ENCODE measurements at places on chromosomes 5 and 9. TPM values are rescaled to one million over a fixed set of nuclear protein-coding genes. Genes with fewer than 3 reads are reported as not detected.

PGM5 gene
- 8.3 TPM for polyA plus RNA-seq

TENT4A gene
- polyA plus RNA-seq, result 19.8 TPM

CDC20B gene
- not detected for polyA plus RNA-seq

PRRX2 gene
- polyA plus RNA-seq, result 35.5 TPM

HEMGN gene
- not detected for polyA plus RNA-seq

CAPSL gene
- polyA plus RNA-seq, result 0.09 TPM

PCDHB10 gene
- polyA plus RNA-seq, result 0.19 TPM

CDX1 gene
- 0.22 TPM for polyA plus RNA-seq

- no peak overlapping the region for H3K4me3 ChIP-seq
- no peaks in the 10 kb centered on the region for H3K36me3 ChIP-seq
- no peaks in the 10 kb centered on the region for H3K4me1 ChIP-seq
- H3K27ac ChIP-seq, result no peak overlapping the region
- H3K27me3 ChIP-seq, result no peaks in the 10 kb centered on the region
These were observed 241.6 kb downstream of the KIAA0825 start for GRCh38 chr5:94376672-94377345.

GRCh38 chr5:143742951-143743350, 69.0 kb upstream of the HMHB1 start:
- H3K4me3 ChIP-seq, result no peak overlapping the region
- no peaks in the 10 kb centered on the region for H3K27me3 ChIP-seq
- peaks cover 1% of the 10 kb centered on the region for H3K4me1 ChIP-seq
- no peaks in the 10 kb centered on the region for H3K36me3 ChIP-seq

GRCh38 chr5:53430618-53431252, 49.7 kb upstream of the FST start:
- peak overlapping the region; percentile 80 for H3K27ac ChIP-seq
- DNase-seq, result peak; percentile 87
- no peaks in the 10 kb centered on the region for H3K36me3 ChIP-seq
- H3K4me1 ChIP-seq, result peaks cover 14% of the 10 kb centered on the region
- H3K4me3 ChIP-seq, result no peak overlapping the region

- peak overlapping the region; percentile 99 for H3K4me3 ChIP-seq
- H3K36me3 ChIP-seq, result 0 out of 2 replicates have a peak, but pooled peaks cover under 1% of the 10 kb centered on the region
- no peaks in the 10 kb centered on the region for H3K27me3 ChIP-seq
- DNase-seq, result peak; percentile 93
These were observed 1.9 kb downstream of the SPTAN1 start for GRCh38 chr9:128554155-128554862.

- H3K27ac ChIP-seq, result no peak overlapping the region
- no peaks in the 10 kb centered on the region for H3K36me3 ChIP-seq
- no peak overlapping the region for H3K4me3 ChIP-seq
- H3K4me1 ChIP-seq, result no peaks in the 10 kb centered on the region
These were observed 53.9 kb upstream of the RORB start for GRCh38 chr9:74443036-74443750.

- no peak overlapping the region for H3K27ac ChIP-seq
- H3K27me3 ChIP-seq, result no peaks in the 10 kb centered on the region
- no peak for DNase-seq
- H3K4me3 ChIP-seq, result no peak overlapping the region
- peaks cover 5% of the 10 kb centered on the region for H3K4me1 ChIP-seq
These were observed 45.0 kb downstream of the IRF1 start for GRCh38 chr5:132445640-132445923.

DNA sequence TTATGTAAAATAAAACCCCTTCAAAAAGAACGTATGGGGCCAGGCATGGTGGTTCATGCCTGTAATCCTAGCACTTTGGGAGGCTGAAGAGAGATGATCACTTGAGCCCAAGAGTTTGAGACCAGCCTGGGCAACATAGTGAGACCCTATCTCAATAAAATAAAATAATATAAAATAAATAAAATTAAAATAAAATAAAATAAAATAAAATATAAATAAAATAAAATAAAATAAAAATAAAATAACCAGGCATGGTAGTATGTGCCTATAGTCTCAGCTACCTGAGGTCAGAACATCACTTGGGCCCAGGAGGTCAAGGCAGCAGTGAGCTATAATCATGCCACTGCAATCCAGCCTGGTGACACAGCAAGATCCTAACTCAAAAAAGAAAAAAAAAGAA, 185.1 kb downstream of the EPB41L4A start:
- DNase-seq, result no peak
- H3K4me3 ChIP-seq, result no peak overlapping the region
- no peaks in the 10 kb centered on the region for H3K4me1 ChIP-seq
- no peaks in the 10 kb centered on the region for H3K27me3 ChIP-seq
- no peak overlapping the region for H3K27ac ChIP-seq

GRCh38 chr5:174307656-174308271, 262.3 kb downstream of the NSG2 start:
- peaks cover 2% of the 10 kb centered on the region for H3K4me1 ChIP-seq
- H3K27me3 ChIP-seq, result peaks cover 5% of the 10 kb centered on the region
- no peaks in the 10 kb centered on the region for H3K36me3 ChIP-seq
- no peak overlapping the region for H3K4me3 ChIP-seq
- H3K27ac ChIP-seq, result no peak overlapping the region
- no peak for DNase-seq

GRCh38 chr5:14767735-14768507, 103.4 kb downstream of the OTULIN start:
- H3K4me3 ChIP-seq, result no peak overlapping the region
- H3K27ac ChIP-seq, result no peak overlapping the region
- 0 out of 2 replicates have a peak, but pooled peaks cover 2% of the 10 kb centered on the region for H3K36me3 ChIP-seq
- no peak for DNase-seq
- H3K27me3 ChIP-seq, result no peaks in the 10 kb centered on the region
- no peaks in the 10 kb centered on the region for H3K4me1 ChIP-seq

DNA sequence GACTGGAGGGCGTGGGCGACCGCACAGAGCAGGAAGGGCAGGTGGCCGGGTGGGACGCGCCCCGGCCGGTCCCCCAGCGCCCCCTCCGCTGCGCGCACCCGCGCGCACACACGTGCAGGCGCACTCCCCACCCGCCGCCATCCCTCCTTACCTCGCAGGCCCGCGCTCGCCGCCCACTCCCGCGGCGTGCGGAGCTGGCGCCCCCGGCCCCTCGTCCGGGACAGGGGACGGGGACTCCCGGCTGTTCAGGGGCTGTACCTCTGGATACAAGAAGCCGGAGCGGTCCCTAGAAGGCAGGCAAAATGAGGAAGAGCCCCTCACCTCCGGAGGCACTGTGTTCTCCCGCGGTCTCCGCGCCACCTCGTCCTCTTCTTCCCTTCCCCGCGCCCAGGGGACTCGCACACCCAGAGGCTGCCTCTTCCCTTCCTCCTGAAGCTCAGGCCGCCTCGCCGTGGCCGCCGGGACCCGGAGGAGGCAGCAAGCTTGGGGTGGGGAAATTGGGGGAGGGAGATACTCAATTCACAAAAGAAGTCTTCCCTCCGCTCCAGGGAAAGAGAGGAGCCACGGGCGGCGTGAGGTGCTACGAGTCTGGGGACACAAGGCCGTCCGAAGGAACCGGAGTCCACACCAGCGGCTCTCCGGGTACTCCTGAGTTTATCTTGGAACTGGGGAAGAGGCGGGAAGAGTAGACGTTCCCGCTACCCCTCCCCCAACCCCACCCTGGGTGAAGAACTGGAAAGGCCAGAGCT, 1.4 kb upstream of the GABRB2 start:
- H3K27me3 ChIP-seq, result no peaks in the 10 kb centered on the region
- no peak overlapping the region for H3K27ac ChIP-seq
- no peak overlapping the region for H3K4me3 ChIP-seq
- H3K36me3 ChIP-seq, result no peaks in the 10 kb centered on the region
- H3K4me1 ChIP-seq, result no peaks in the 10 kb centered on the region
- no peak for DNase-seq

DNA sequence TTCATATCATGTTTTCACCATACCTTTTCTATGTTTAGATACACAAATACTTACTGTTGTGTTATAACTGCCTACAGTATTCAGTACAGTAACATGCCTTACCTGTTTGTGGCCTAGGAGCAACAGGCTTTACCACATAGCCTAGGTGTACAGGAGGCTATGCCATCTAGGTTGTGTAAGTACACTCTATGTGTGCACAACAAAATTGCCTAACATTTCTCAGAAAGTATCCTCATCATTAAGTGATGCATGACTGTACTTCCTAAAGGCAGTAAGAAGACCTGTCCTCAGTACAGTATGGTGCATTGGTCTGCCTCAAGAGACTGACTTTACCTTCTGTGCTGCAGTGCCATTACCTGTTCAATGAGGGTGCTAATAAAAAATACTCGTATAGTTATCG, 7.9 kb downstream of the TXN start:
- peaks cover 34% of the 10 kb centered on the region for H3K36me3 ChIP-seq
- H3K4me3 ChIP-seq, result no peak overlapping the region
- no peak overlapping the region for H3K27ac ChIP-seq
- no peaks in the 10 kb centered on the region for H3K27me3 ChIP-seq
- H3K4me1 ChIP-seq, result no peaks in the 10 kb centered on the region

DNA sequence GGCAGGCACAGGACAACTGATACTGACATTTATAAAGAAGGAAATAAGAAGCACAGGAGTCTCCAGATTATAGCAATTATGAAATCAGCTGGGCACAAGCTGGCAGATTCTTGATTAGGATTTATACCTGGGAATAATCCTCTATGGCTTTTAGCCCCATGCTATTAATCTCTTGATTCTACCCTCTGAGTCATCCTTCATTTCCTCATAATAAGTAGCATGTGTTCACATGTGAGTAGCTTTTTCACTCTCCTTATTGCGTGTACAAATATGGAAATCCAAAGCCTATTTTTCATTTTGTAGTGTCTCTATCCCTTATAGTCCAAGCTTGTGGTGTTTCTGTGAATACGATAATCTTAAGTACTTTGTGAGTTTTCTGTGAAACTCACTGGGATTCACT, 185.0 kb upstream of the PRLR start:
- no peaks in the 10 kb centered on the region for H3K4me1 ChIP-seq
- no peak for DNase-seq
- H3K27me3 ChIP-seq, result no peaks in the 10 kb centered on the region
- H3K36me3 ChIP-seq, result no peaks in the 10 kb centered on the region

GRCh38 chr9:134735441-134736175, 94.0 kb downstream of the COL5A1 start:
- no peak overlapping the region for H3K4me3 ChIP-seq
- DNase-seq, result no peak
- H3K27ac ChIP-seq, result no peak overlapping the region

- H3K36me3 ChIP-seq, result no peaks in the 10 kb centered on the region
- H3K27me3 ChIP-seq, result peaks cover 3% of the 10 kb centered on the region
- no peak overlapping the region for H3K27ac ChIP-seq
These were observed 48.4 kb upstream of the EPB41L4B start for GRCh38 chr9:109369285-109369684.

DNA sequence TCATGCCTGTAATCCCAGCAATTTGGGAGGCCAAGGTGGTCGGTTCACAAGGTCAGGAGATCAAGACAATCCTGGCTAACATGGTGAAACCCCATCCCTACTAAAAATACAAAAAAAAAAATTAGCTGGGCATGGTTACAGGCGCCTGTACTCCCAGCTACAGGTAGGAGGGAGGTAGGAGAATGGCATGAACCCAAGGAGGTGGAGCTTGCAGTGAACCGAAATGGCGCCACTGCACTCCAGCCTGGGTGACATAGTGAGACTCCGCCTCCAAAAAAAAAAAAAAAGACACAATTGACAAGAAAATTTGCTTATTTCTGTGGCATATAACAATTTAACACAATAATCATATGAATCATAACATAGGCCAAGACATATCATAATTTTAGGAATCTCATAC, 35.3 kb upstream of the ZNF131 start:
- H3K36me3 ChIP-seq, result no peaks in the 10 kb centered on the region
- H3K4me3 ChIP-seq, result no peak overlapping the region
- no peak for DNase-seq
- no peaks in the 10 kb centered on the region for H3K4me1 ChIP-seq
- no peaks in the 10 kb centered on the region for H3K27me3 ChIP-seq

DNA sequence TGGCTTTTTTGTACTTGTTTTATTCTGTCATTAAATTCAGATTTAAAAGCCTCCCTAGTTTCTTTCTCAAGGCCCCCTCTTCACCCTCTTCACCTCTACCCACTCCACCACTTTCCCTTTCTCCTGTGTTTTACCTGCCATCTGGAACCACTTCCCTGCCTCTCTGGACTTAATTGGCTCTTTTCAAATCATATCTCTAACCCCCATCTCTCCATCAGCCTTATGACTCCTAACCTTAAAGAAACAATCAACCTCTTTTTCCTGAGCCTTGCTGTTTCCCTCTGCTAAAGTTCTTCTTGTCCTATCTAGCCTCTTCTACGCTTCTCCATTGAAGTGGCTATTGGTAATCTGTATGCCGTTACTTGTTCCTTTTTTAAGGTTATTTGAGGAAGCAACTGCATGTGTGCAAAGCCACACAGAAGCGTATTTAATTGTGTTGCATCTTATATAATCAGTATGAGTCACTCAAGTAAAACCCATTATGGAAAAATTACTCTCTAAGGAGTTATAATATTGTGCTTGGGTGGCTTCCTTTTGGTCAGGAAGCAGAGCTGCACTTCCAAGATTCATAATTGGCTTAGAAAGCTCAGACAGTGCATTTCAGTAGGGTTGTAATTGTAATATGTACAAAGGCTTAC, 653.6 kb upstream of the ITGA1 start:
- no peak overlapping the region for H3K4me3 ChIP-seq
- H3K27me3 ChIP-seq, result no peaks in the 10 kb centered on the region
- no peaks in the 10 kb centered on the region for H3K4me1 ChIP-seq
- no peak overlapping the region for H3K27ac ChIP-seq
- no peak for DNase-seq

DNA sequence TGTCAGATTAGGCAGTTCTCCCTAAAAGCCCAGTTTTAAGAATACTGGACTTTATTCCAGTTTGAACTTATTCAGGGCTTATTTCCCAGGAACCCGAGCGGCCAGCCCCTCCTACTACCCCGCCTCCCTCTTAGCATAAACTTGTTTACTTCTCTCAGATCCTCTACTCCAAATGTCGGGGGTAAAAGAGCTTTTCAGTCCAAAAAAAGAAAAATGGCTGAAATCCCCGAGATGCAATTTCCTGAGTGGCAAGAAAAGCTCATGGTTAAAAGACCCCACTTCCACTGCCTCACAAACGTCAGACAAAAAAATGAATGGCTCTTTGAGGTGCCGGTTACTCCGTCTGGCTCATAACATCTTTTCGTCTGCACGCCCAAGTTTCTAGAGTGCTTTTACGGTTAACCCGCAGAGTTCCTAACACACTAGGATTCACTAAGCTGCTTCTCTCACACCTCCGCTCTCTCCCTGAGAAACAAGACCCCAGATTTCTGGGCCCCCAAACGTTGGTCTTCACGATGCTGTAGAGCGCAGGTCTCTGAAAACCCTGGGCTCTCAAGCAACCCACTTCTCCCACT, 402 bp downstream of the BRD8 start:
- peak; percentile 18 for DNase-seq
- H3K27ac ChIP-seq, result peak overlapping the region; percentile 79
- no peaks in the 10 kb centered on the region for H3K4me1 ChIP-seq

- H3K27me3 ChIP-seq, result no peaks in the 10 kb centered on the region
- DNase-seq, result peak; percentile 89
- H3K36me3 ChIP-seq, result no peaks in the 10 kb centered on the region
- H3K27ac ChIP-seq, result peak overlapping the region; percentile 91
- H3K4me1 ChIP-seq, result peaks cover 23% of the 10 kb centered on the region
- no peak overlapping the region for H3K4me3 ChIP-seq
These were observed 180.9 kb downstream of the MAPKAP1 start for GRCh38 chr9:125525921-125526631.

GRCh38 chr5:113367586-113367985, 67.2 kb downstream of the TSSK1B start:
- no peaks in the 10 kb centered on the region for H3K4me1 ChIP-seq
- DNase-seq, result no peak
- H3K27me3 ChIP-seq, result no peaks in the 10 kb centered on the region
- H3K4me3 ChIP-seq, result no peak overlapping the region
- H3K36me3 ChIP-seq, result no peaks in the 10 kb centered on the region
- H3K27ac ChIP-seq, result no peak overlapping the region

GRCh38 chr5:113510836-113511451, 2.5 kb upstream of the YTHDC2 start:
- peak; percentile 69 for DNase-seq
- no peaks in the 10 kb centered on the region for H3K36me3 ChIP-seq
- no peaks in the 10 kb centered on the region for H3K27me3 ChIP-seq
- no peak overlapping the region for H3K4me3 ChIP-seq
